ENCODE measurements at places on chromosomes 7 and 10.

GRCh38 chr10:97483921-97484320, 14.3 kb downstream of the MMS19 start:
- no peak for DNase-seq

GRCh38 chr7:105748701-105749100, 127.7 kb downstream of the ATXN7L1 start:
- no peak for DNase-seq

DNA sequence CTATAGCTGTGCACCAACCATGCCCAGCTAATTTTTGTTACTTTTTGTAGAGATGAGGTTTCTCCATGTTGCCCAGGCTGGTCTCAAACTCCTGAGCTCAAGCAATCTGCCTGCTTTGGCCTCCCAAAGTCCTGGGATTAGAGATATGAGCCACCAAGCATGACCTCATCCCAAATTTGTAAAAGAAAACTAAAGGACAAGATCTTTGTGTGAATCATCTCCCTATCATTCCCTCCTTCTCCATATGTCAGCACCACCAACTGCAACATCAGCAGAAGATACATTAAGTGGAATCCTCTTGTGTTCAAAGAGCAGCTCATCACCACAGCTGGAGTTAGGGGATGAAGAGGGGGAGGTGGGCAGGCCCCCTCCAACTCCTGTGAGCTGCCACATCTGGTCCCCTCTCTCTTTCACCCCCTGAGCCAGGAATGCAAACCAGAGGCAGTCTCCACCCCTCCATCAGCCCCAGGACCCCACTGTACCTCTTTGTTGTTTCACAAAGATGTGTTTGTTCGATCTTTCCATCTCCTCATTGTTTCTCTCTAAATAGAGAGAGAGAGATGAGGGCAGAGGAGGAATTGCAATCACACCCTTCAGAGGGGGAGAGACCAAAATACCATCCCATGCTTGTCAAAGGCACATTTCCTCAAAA, 47.3 kb upstream of the PIP4K2A start:
- DNase-seq: no peak

GRCh38 chr10:103874730-103875129, 19.4 kb upstream of the SH3PXD2A start:
- DNase-seq: no peak

DNA sequence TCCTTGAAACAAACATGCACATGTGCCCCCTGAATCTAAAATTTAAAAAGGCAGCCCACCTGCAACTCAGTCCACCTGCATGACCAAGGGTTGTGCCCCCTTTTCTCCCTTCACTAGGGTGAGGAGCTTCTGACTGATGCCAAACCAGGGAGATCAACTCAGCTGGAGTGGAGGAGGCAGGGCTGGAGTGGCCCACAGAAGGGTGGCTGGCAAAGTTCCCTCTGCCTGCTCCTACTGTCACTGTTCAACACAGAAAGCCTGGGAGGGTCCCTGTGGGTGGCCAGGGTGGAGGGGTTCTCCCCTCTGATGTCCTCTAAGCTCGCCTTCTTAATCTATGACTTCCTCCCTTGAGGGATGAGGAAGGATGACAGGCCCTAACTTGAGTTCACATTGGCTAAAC, 55.7 kb upstream of the ANTXRL start:
- DNase-seq: no peak

GRCh38 chr10:94315975-94316464, 46.7 kb downstream of the NOC3L start:
- peak; percentile 67 for DNase-seq

DNA sequence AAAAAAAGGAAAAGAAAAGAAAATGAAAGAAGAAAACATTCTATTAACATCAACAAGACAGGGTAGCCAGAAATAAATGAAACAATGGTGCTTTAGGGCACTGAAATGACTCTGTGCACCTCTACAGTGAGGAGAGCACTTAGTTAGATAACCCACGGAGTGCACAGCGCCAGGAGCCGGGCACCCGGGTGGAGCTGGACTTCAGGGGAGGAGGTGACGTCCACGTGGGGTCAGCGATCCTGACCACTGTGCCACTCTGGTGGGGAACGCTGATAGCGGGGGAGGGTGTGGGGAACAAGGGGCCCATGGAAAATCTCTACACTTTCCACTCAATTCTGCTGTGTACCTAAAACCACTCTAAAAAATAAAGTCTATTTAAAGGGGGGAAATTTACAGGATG, 15.7 kb upstream of the CNPY1 start:
- DNase-seq: no peak

Measured in skeletal muscle cell (primary cell).